Stimulated activated CD4-positive, alpha-beta T cell treated with anti-CD3 and anti-CD28 coated beads, Interleukin-4, amount 100 ng/mL, for 4 hours (primary cell): ENCODE measurements at places on chromosomes 5 and 9.

DNA sequence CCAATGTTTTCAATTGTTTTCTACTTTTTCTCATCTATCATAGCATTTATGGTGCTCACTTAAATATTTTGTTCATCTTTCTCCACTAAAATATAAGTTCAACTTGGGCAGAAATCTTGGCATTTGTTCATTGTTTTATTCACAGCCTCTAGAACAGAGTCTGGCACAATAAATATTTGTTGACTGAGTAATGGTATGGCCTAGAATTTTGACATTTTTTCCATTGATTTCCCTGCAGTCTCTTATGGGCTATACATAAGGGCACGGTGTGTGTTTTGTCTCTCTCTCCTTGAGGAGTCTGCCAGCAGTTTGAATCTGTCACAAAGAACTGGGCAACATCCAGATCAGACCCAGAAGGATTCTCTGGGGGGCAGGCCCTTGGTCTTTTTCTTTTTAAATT lies 379.7 kb downstream of the TMEM38B start:
- DNase-seq: no peak

DNA sequence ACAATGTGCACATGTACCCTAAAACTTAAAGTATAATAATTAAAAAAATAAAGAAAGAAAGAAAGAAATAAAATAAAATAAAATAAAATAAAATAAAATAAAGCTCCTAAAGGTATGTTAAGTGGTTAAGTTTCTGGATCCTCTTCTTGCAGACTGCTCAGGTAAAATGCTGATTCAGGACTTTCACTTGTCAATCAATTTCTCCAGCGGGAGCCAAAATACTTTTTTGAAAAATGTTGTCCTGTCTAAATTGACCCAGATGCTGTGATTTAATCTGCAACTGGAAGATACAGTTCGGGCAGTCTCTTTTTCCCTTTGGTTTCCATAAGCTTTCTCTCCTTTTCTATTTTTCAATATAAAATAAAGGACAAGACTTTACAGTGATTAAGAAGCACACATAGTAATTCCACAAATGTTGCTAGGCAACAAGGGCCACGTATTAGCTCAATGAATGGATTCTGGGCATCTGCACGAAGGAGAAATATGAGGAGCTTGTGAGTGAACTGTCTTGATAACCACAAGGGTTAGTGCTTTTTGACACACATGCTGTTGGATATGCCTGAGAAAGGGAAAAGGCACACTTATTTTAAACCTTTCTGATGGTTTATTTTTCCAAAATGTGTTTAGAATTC lies 38.6 kb downstream of the HTR4 start:
- DNase-seq: no peak

- DNase-seq: no peak
Measured at GRCh38 chr9:32969270-32969669, 32.2 kb downstream of the APTX start.

GRCh38 chr5:78647838-78648358 lies 674 bp downstream of the LHFPL2 start:
- DNase-seq: no peak

DNA sequence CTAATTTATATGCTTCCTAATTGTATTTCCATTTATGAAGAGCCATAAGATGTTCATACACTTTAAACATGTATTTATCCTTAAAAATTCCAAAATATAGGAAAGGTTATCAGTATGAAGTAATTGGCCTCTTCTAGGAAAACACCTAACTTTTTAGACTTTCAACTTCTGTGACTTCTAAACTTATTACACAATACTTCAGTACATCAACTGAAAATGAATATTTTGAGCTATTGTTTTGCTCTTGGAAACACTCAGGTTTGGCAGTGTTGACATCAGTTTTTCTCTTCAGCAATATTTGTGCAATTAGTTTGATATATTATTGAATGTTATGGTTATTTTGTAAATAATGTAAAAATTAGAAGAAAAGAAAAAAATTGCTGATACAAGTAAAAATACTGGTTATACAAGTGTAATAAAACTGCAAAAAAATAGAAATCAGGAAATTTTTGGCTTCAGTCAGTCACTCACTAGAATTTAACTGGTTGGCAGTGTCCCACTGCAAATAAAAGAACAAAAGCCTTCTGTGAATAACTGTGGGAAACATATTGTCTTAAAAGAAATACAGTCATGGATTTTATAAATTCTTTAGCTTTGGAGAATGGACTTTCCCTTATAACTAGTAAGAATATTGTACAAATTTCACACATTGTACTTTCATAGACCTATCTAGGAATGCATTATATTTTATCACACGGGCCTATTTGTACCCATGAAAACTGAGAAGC lies 635.9 kb downstream of the TLE1 start:
- DNase-seq: no peak

GRCh38 chr5:179762079-179762780 lies 29.6 kb downstream of the MAML1 start:
- DNase-seq: no peak

GRCh38 chr5:168295574-168296201 lies 4.2 kb downstream of the WWC1 start:
- DNase-seq: no peak

GRCh38 chr9:91127653-91128052 lies 234.1 kb downstream of the AUH start:
- DNase-seq: no peak

DNA sequence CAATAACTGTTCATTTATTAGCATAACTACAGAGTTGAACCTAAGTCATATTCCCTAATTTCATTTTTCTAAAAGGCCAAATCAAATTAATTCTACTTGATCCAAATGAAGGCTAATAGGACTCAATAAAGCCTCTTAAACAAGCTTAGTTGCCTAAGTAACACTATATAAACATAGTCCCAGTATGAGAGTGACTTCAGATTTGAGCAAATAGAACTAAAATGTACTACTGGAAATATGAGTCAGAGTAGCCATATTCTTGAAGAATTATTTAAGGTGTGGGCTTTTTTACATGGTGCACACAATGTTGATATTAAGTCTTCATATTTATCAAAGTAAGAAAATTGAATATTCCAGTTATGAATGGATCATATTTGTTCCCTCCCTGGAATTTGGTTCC lies 872.3 kb downstream of the MAT2B start:
- DNase-seq: no peak

- DNase-seq: no peak
Measured at GRCh38 chr5:168903061-168903460, 323.9 kb upstream of the PANK3 start.

DNA sequence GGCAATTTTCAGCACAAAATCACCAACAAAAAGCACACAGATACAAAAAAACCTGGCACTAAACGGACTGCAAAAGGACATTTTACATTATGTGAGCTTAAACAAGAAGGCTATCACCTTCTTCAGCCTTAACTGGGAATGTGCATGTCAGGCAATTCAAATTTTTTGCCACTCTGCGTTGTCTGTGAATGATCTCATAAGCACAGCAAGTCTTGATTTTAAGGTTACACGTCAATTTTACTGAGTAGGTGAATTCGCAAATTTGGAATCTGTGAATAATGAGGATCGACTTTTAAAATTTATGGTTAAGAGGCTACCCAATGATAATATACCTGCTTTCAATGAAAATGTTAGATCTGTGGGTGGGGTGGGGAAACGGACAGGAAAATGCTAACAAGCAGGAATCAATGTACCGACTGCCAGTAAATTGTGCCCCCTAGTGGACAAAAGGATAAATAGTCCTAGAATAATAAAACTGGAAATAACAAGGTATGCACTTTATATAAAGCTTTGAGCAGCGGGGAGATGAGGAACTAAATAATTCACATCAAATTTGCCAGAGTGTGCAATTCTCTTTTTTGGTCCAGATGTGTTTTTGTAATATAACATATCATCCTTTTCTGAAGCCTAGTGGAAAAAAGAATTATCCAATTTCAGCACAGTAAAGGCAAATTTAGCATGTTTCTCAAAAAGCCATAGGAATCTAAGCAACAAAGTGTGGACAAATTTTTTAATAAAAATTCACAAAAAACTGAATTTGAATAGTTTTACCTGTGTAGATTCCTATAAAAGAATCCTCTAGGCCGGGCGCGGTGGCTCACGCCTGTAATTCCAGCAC lies 20.5 kb downstream of the EQTN start:
- no peak for DNase-seq

DNA sequence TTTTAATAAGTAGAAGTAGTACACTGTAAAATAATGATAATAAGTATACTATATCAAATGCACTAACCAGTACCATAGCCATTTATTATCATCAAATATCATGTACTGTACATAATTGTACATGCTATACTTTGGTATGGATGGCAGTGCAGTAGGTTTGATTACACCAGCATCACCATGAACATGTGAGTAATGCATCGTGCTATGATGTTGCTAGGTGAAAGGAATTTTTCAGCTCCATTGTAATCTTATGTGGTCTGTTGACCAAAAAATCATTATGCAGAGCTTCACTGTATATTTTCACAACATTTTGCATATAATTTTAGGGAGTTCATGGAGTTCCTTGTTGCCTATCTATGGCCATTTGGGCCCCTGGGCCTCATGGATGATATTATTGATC lies 72.2 kb upstream of the HMHB1 start:
- DNase-seq: no peak

GRCh38 chr5:8615142-8615858 lies 746.4 kb downstream of the MTRR start:
- no peak for DNase-seq

- no peak for DNase-seq
Measured at GRCh38 chr9:33304362-33304761, 14.0 kb downstream of the NFX1 start.

DNA sequence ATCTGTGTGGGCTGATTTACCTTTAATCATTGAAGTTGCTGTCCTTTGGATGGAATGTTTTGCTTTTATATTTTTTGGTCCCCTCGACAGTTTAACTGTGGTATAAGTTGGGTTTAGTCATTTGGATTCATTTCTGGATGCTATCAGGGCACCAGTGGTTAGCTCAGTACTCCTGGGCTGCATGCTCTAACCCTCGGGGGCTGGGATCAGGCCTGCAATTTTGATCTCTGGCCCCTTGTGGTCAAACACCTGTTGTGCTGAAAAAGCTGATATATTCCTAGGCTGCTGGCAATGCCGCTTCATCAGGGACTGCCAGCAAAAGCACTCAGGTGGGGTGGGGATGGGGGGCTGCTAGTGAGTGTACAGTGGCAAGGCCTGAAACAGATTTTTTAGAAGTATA lies 440.4 kb upstream of the RIOK2 start:
- no peak for DNase-seq

DNA sequence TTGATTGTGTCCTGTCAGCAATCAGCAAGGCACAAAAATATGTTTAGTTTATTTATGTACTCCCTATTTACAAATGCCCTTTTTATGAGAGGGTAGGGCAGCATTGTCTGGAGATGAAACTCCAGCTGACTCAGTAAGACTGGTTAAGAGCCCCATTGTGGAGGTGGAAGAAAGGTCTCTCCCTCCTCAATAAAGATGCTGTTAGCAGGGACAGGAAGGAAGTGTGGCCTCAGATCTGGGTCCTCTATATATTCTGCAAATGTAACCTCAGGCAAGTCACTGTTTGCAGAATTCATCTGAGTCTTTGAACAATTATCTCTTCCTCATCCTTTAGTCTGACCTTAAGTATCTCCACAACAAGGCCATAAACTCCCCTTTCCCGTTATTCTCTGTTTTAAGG lies 48.3 kb upstream of the TRAF1 start:
- no peak for DNase-seq

DNA sequence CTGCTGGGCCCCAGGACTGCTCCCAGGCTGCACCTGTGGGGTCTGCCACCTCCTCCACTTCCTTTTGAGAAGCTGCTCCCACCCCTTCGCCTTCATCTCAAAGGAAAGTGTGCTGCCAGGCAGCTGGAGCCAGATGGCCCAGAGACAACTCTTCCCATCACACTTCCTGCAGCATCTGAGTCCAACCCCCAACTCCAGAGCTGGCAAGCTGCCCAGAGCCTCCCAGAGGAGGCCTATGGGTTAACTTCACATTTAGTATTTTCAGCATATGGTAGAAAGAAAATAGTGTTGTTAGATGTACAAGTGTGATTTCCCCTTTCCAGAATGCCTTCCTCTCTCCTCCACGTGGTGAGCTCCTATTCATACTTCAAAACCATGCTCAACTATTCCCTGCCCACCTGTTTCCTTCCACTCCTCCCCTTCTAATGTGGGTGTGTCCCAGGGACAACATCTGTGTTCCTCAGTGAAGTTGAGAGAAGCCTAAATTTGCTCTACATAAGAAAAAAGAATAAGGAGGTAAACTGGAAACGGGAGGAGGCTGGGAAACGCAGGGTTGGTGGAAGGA lies 38.6 kb upstream of the KCNMB1 start:
- no peak for DNase-seq

DNA sequence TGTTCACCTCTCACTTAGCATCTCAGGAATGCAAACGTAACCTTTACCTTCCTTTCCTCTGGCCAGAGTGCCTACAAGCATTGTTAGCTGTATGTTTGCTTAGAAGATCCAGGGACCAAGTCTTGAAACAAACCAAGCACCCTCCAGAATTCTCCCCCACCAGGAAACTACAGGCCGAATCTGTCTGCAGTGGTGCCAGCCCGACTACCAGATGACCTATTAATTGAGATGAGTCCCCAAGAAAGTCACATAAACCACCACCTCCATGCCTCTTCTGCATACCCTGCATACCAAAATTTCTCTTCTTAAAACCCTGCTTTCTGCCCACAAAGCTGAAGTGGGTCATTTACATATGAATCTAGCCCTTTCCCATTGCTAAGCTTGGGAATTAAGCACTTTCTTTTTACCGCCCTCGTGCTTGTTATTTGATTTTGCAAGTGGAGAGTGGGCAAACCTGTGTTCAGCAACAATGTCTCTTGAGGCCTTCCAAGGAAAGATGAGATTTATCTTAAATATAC lies 1239.1 kb downstream of the CDH12 start:
- no peak for DNase-seq
